MM.1S (cell line): ENCODE measurements at places on chromosomes 3 and 15.

DNA sequence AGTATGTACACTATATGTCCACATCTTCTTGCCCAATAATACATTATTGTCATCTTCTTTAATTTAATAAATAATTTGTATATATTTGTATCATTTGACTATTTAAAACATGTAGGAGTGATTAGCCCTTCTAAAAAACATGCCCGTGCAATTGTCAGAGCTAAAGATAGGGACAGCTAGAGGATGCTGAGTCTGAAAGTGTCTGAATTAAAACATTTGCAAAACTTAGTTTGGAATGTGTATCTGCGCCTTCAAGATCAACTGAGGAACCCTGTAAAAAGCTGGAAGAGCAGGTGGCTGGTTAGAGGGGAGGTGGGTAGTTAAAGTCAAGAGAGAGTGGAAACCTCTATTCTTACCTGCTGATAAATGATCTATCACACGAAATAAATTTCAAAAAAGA, 4.7 kb downstream of the SLITRK3 start:
- DNase-seq, result no peak

DNA sequence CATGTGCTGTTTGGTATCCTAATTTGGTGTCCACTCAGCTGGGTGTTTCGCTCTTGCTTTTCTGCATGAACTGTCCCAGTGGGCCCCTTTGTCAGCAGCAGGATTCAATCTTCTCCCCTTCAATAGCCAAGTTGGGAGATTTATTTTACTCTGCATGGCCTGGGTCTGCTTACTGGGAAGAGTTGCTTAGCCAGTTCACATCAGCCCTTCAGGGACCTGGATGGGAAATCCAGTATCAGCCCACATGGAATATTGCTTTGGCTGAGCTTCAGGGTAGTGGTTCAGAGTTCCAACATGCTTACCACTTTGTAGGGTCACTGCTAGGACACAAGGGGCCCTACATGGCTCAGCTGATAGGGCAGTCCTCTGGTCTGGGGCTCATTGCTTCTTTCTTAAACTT, 93.0 kb upstream of the BOC start:
- no peak for DNase-seq

GRCh38 chr3:13200465-13200864, 127.2 kb upstream of the IQSEC1 start:
- no peak for DNase-seq

DNA sequence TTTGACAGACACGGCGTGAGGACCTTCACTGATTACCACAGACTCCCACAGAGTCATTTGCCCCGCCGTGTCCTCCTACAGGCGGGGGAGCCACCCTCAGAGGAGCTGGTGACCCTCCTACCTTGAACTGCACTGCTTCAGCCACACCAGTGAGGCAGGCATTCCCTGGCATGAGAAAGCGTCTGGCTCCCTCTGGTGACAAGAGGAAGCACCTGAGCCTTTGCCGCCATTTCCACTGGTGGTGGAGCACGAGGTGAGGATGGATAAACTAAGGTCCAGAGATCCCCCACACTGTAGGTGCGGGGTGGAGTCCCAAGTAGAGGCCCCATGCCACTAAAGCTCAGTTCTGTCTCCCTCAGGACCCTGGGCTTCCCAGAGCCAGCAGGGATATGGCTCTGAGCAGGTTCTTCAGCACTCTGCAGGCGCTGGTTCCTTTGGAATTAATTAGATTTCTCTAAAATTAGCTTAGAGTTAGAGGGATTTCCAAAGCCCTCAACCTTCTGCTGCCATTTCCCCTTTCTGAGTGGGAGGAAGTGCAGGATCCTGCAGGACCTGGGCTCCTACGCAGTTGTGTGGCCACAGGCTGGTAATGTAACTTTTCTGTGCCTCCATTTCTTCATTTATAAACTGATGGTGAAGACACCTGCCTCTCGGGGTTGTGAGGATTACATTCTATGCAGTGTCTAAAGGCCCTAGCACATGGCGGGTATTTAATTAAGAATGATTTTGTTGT, 224.0 kb downstream of the SLCO3A1 start:
- peak; percentile 74 for DNase-seq

GRCh38 chr3:196569003-196569516, 600 bp downstream of the FBXO45 start:
- DNase-seq, result peak; percentile 74

- no peak for DNase-seq
Measured at GRCh38 chr3:46146021-46146420, 62.1 kb downstream of the CCR1 start.

DNA sequence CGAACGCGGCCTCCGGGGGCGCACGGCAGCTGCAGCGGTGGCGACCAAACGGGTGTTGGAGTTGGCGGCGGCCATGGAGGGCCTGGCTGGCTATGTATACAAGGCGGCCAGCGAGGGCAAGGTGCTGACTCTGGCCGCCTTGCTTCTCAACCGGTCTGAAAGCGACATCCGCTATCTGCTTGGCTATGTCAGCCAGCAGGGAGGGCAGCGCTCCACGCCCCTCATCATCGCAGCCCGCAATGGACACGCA, 725 bp downstream of the FEM1B start:
- peak; percentile 56 for DNase-seq

- no peak for DNase-seq
Measured at GRCh38 chr3:56864090-56864489, 62.3 kb upstream of the ARHGEF3 start.
